ENCODE measurements at places on chromosomes 7 and 10.

- DNase-seq = no peak
These were observed 739.9 kb downstream of the REEP3 start for GRCh38 chr10:64261092-64261491.

- no peak for DNase-seq
These were observed 117.5 kb upstream of the LAMB4 start for GRCh38 chr7:108247614-108248013.

DNA sequence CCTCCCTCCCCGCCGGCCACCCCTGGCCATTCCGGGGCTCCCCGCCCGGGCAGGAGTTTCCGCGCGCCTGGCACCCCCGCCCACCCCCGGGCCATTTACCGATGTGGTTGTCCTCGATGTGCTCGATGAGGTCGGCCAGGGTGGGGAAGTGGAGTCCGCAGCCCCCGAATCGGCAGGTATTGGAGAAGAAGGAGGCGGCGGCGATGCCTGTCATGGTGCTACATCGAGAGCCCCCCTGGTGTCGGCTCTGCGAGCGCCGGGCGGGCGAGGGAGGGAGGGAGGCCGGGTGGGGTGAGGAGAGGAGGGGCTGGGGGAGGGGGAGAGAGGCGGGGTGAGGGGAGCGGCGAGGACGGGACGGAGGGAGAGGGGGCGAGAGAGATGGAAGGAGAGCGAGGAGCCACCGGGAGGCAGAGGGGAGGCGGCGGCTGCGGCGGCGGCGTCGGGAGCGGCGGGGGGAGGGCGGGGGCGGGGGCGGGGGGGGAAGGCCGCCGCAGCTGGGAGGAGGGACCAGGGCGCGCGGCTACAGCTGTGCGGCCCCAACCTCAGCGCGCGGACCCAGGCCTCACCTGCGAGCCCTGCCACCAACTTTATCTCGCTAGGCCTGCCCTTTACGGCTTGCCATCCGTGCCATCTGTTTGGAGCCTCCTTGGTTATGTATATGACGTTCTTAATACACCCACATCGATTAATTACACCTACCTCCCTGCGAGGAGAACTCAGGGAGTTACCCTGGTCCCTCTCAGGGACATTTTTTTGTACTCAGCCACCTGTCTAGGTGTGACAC is at the start of gene JAZF1:
Gene JAZF1 (minus strand): TSS at position 432 of the 784 bp plus-strand sequence.
- DNase-seq = peak; percentile 37

DNA sequence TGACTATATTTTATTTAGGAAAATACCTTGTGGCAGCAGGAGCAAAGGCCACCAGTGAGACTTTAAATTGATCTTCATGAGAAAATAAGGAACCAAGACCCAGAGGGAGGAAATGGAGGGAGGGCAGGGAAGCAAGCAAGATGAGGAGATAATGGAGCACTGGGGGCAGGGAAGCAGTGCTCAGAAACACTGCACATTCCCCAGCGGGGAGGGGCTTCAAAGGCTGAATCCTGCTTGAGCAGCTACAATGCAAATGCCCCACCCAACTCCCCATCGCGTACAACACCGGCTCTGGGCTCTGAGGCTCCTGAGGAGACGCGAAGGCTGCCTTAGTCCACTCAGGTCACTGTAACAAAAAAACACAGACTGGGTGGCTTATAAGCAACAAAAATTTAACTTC is 503.8 kb downstream of the GRID1 start:
- DNase-seq = no peak

- DNase-seq = no peak
These were observed 540.4 kb downstream of the CNTNAP2 start for GRCh38 chr7:146656988-146657387.

DNA sequence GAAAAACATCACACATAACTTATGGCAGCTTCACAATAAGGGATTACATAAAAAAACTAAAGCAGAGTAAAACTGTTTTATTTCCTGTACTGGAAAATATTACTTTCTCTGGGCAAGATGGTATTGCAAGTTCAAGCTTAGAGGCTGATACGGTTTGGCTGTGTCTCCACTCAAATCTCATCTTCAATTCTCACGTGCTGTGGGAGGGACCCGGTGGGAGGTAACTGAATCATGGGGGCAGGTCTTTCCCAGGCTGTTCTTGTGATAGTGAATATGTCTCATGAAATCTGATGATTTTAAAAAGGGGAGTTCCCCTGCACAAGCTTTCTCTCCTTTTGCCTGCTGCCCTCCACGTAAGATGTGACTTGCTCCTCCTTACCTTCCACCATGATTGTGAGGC is 5.1 kb upstream of the LRRC27 start:
- DNase-seq = no peak

GRCh38 chr10:125584954-125585353 is 98.0 kb downstream of the TEX36 start:
- no peak for DNase-seq

- no peak for DNase-seq
These were observed 45.9 kb downstream of the SVIL start for GRCh38 chr10:29588629-29589421.

DNA sequence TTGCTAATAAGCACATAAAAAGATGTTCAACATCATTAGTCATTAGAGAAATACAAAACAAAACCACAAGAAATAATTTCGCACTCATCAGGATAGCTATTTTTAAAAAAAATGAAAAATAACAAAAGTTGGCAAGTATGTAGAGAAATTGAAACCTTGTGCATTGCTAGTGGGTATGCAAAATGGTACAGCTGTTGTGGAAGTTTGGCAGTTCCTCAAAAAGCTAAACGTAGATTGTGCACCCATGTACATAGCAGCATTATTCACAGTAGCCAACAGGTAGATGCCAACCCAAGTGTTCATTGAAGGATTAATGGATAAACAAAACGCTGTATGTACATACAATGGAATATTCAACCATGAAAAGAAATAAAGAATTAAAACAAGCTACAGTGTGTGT is 35.3 kb upstream of the STARD3NL start:
- DNase-seq = no peak

DNA sequence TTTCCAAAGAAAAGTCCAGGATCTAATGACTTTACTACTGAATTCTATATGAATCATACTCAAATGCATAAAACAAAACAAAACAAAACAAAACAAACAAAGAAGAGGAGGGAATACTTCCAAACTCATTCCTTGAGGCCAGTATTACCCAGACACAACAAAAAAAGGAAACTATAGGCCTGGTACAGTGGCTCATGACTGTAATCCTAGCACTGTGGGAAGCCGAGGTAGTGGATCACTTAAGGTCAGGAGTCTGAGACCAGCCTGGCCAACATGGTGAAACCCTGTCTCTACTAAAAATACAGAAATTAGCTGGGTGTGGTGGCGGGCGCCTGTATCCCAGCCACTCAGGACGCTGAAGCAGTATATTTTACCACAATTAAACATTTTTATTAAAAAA is 114.6 kb downstream of the NRBF2 start:
- no peak for DNase-seq

GRCh38 chr10:7576340-7576739 is 90.4 kb downstream of the ITIH5 start:
- no peak for DNase-seq

DNA sequence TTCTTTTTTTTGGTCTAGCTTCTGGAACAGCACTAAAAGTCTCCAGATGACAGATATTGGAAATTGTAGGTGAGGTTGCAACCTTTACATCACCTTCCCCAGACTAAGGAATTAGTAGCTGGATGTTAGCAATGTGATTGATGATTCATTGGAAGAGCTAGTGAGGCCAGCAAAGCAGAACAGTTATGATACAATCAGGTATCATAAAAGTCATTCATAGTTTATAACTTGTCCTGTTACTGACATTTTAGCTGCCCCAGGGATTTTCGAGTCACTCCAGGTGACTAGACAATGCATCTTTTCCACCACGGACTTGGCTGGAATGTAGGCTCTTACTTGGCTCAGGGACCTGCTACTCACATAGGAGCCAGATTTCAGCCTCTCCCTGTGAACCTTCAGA is 15.9 kb upstream of the TCF7L2 start:
- no peak for DNase-seq

DNA sequence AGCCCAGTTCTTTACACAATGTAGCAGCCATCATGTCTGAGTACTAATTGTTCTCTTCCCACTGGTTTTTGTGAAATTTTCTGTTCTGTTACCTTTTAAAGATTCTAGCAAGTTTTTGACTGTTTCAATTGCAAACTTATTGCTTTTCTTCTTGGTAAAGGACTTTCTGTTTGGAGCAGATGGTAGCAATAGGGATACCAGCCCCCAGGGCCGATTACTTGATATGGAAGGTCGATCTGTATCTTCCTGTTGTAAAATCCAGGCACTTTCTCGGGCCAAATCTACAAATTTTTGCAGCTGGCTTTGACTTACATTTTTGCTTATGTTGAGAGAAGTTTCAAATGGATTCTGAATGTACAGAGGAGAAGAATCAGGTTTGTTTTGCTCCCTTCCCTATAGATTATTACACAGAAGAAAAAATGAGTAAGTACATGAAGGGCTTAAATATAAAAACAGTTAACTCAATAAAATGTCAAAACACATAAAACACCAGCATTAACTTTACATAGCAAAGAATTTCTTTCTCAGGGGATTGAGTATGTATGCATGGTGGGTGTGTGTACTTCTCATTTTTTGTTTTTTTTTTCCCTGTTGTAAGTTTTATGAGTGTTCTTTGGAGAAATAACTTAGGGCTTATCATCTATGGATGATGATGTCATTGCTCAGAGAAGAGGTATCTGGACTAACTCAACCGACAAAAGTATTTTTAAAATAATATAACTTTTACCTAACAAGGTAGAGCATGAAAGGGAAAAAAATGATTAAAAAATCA is 35.3 kb downstream of the MTPAP start:
- no peak for DNase-seq

DNA sequence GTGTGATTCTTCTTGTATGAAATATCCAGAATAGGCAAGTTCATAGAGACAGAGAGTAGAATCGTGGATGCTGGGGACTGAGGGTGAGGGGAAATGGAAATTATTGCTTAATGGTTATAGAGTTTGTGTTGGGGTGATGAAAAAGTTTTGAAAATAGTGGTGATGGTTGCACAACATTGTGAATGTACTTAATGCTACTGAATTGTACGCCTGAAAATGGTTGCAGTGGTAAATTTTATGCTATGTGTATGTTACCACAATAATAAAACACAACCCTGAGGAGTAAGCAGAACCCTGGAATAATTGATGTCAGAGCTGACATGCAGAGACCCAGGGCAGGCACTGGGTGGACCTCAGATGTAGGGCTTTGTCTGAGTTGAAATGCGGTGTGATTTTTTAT is 57.6 kb downstream of the TACR2 start:
- no peak for DNase-seq

DNA sequence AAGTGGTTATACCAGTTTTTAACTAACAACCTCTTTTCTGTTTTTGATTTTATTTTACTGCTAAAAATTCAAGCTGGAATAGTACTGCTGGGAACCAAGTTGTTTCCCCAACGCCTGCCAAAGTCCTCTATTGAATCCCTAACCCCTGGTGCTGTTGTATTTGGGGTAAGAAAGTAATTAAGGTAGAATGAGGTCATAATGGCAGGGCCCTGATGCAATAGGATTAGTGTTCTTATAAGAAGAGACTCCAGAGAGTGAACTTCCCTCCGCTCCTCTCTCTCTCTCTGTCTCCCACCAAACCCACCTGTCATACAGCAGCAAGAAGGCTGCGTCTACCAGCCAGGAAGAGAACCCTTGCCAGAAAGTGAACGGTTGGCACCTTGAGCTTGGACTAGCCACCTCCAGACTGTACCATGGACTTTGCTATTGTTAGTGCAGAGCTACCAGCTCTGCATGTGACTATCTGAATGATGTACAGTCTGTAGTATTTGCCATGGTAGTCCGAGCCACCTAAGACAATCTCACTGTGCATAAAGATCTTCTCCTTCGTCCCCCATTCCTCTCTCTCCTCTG is 86.5 kb upstream of the KLF6 start:
- DNase-seq = no peak

GRCh38 chr10:89301232-89301631 is 614 bp upstream of the IFIT2 start:
- no peak for DNase-seq

Data from left renal pelvis (tissue), 4 donors.